ENCODE measurements at places on chromosomes 12 and 14.
A peak's percentile ranks its signal among the peaks of the same experiment; 100 is the strongest.

- DNase-seq: no peak
These were observed 145.0 kb downstream of the PRKCH start for GRCh38 chr14:61466249-61466904.

GRCh38 chr14:99756796-99757195, 36.4 kb upstream of the EML1 start:
- no peak for DNase-seq

GRCh38 chr14:61401461-61401860, 80.1 kb downstream of the PRKCH start:
- no peak for DNase-seq

DNA sequence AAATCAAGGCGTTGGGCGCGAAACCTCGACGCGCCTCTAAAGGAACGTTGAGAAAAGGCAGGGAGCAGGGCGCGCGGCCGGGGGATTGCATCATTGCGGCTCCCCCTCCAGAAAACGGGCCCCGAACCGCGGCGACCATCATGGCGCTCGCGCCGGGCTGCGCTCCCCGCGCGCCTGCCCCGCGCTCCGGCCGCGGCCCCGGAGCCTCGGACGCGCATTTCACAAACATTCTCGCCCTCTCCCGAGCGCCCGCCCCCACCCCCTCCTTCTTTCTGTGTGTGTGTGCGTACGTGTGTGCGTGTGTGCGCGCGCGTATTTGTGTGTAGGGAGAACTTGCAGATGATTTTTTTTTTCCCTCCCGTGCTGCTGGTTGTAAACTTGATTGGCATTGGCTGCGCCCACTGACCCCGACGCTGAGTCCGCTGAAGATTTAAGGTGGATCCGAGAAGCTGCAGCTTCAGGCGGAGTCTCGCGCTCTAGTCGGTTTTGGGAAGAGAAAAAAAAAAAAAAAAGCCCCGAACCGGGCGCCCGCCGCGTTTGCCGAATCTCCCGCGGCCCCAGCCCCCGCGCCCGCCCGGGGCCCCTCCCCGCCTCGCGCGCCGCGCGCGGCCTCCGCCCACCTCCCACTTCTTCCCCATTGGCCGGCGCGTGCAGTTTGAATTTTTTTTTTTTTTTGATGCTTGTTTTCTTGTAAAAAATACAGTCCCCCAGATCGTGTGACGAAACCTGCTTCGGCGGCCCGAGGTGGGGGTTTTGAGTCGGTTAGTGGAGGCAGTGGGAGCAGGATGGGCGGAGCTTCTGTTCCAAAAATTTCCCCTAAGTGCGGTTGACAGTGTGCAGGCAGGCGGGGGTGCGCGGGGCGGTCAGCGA, 8.2 kb downstream of the CDKN1B start:
- DNase-seq: peak; percentile 91

GRCh38 chr14:92652413-92653151, 95.8 kb downstream of the LGMN start:
- DNase-seq: no peak

DNA sequence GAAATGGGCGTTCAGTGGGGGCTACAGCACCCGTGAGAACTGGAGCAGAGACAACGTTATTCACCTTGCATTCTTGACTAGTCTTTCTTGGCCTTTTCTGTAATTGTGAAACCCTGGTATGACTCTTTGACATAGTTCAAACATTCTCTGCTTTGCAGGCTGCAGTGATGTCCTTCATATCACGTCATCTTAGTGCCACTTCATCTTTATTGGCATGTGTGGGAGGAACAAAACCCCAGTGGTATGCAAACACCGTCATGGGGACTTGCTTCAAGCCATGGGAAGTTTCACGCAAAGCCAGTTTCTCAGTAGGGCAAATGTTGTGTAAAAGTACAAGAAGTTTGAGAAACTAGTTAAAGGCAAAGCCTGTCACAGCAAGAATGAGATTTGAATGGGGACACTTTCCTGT, 20.2 kb upstream of the DUSP16 start:
- DNase-seq: no peak

DNA sequence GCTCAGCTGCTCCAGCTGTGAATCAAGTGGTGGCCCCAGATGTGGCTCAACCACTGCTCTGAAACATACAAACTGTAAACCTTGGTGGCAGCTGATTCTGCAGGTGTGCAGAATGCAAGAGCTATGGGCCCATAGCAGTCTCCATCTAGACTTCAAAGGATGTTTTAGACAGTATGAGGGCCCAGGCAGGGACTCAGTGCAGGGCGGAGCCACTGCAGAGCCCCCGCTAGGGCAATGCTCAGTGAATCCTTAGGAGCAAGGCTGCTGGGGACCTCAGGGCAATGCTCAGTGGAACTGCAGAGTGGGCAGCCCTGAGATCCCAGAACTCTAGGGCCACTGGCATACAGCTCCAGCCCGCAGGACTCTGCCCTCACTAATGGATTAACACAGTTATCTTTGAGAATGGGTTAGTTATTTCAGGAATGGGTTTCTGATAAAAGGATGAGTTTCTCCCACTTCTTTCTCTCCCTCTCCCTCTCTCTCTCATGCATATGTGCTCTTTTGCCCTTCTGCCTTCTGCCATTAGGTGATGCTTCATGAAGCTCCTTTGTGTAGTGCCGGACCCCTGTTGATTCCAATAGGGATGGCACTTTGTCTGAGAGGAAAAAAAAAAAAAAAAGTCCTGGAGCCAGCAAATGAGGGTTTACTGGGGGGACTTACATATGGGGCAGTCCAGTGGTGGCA, 48.4 kb upstream of the JDP2 start:
- no peak for DNase-seq

GRCh38 chr12:51951843-51952722, 584 bp downstream of the ACVR1B start:
- DNase-seq: no peak

GRCh38 chr14:56342494-56342942, 224.3 kb downstream of the PELI2 start:
- DNase-seq: no peak

- no peak for DNase-seq
These were observed 599 bp downstream of the PAPLN start for GRCh38 chr14:73237786-73238423.

DNA sequence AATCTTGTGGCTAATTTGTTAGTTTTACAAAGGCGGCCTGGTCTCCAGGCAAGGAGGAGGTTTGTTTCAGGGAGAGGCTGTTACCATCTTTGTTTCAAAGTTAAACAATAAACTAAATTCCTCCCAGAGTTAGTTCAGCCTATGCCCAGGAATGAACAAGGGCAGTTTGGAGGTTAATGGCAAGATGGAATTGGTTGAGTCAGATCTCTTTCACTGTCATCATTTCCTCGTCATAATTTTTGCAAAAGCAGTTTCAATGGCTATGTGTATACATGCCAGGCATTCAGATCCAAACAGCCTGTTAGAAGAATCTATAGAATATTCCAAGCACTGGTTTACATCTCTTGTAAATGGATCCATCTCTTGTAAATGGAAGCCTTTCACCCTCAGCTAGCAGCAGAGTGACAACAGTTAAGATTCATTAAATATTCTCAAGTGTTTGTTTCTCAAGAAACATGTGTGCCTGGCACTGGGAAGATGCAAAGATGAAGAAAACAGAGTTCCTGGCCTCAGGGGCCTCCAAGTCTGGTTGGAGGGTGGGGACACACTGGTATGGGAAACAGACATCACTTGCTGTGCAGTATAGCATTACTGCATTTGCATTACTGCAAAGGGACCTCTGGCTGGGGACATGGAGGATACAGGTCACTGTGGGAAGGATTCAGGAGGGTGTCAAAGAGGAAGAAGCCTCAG, 65.8 kb downstream of the RIN3 start:
- no peak for DNase-seq

- DNase-seq: no peak
These were observed 6.0 kb downstream of the GALNT9 start for GRCh38 chr12:132323171-132324010.

GRCh38 chr12:46446645-46447044, 74.1 kb upstream of the SLC38A2 start:
- DNase-seq: no peak

GRCh38 chr12:60094436-60094835, 498.6 kb downstream of the SLC16A7 start:
- DNase-seq: no peak

DNA sequence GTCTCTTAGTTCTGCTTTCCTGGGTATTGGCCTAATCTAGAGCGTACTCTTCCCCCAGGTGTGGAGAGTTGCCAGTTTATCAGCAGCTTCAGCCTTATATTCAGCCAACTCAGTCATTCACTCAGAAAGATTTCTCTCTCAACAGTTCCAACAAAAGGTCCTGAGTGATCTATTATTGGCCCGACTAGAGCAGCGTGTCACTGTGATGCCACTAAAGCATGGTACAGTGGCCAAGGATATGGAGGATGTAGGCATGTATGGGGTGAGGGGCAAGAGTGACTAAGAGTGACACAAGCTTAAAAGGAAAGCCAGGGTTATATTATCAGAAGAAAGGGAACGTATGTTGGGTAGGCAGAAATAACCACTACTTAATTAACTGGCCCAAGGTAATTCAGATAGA, 4.8 kb downstream of the NOPCHAP1 start:
- no peak for DNase-seq

DNA sequence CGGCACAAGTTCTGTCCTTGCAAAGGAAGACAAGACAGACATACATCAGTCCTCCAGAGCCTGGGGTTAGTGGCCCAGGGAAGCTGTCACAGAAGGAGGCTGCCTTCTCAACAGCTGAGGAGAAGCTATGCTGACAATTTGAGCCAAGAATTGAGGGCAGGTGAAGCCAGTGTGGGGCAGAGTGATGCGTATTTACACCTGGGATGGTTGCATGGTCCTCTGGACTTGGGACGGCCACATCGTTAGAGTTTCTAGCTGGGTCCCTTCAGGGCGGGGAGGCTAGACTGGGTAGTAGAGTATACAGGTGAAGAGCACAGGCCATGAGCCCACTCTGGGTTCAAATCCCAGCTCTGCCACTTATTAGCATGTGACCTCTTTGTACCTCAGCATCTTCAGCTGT, 16.5 kb downstream of the KRT85 start:
- DNase-seq: no peak

DNA sequence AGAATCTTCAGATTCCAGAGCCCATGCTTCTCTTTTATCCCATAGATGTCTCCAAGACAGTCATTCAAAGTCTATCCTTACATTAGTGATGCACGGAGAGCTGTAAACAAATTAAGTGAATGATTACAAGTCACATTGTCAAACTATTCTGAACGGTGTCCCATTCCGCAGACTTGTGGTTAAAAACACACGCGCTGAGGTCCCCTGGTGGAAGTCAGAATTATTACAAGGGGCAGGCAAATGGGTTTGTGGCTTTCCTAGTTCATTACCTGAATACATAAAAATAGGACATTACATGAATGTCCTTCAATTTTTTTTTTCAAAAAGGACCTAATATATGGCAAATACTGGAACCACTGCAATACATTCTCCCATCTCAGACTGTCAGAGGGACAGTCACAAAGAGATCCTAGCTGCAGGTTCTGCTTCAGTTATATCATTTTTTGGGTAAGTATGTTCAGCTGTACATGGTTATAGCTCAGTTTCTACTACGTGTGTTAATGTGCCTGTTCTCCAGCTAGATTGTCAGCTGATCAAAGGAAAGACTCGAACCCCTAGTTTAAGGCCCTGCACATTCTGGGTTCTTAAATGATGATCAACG, 53.1 kb upstream of the STON2 start:
- no peak for DNase-seq

DNA sequence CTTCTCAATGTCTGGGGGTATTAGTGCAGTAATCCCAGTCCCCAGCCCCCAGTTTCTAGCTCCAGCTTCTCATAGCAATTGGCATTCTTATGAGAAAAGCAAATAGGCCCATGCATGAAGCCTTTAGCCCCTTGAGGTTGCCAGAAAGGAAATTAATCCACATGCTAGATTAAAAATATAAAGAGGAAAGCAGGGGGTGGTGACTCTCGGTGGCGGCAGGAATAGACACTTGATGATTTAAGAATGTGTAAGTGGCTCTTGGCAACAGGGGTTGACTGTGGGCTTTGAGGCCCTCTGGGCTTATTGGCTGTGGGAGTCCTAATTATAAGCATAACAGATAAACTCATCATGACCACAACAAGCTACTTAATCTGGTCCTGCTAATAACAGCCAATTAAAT, 1367.3 kb upstream of the FLRT2 start:
- DNase-seq: no peak

GRCh38 chr12:19191563-19191962, 62.0 kb downstream of the PLEKHA5 start:
- DNase-seq: no peak

DNA sequence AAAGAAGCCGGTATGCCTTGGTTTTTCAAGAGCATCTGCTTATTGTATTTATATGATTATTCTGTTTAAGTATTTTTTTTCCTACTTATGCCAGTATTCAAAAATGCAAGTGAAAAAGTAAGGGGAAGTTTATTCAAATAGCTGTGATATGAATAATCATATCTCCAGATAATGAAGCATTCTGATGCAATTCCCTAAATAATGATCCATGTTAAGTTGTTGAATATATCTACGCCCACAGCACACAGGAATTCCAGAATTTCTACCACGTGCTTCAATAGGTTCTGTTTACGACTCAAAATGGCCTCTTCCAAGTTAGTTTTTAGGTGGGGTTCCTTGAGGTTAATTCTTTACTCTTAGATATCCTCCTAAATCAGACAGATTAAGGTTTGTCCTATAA, 208.3 kb downstream of the NAV3 start:
- DNase-seq: no peak

DNA sequence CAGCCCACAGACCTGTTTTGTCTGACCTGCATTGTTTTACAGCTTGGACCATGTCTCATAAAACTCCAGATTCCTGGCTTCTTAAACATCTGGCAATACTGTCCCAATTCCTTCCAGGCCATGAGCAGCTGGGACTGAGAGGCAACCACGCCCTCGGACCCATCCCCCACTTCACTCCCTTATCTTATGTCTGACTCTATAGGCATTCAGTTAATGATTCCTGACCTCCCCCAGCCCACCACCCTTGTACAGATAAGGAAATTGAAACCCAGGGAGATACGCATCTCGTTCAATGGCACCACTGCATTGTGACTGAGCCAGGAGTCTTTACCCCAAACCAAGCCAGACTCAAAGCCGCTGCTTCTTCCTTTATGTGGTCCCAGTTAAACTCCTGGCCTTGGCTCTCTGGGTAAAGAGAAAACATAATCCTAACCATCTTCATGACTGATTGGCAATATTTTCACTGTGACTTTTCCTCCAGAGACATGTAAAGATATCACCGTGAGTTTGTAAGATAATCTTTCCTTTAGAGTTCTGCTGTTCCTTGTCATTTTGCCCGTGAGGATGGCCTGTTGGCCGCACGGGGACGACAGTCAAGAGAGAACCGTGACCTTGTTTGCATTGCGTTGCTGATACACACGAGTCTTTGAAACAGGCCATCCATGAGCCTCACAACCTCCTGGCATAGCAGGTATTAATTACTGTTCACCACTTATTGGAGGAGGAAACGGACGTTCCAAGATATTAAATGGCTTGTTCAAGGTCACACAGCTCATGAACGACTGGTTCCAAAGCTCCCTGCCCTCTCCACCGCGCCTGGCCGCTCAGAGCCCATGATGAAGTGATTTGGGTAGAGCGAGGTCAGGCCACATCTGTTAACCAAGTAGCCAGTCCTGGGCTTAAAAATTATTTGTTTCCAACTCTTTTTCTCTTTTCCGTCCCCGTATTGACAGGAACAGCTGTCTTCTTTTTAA, 39.4 kb downstream of the MAP1LC3B2 start:
- DNase-seq: no peak

- DNase-seq: no peak
These were observed 174.9 kb upstream of the RPH3A start for GRCh38 chr12:112616469-112617152.

GRCh38 chr12:54933376-54933775, 51.2 kb downstream of the TESPA1 start:
- DNase-seq: no peak

GRCh38 chr14:70735043-70735442, 74.3 kb downstream of the MAP3K9 start:
- DNase-seq: no peak

All from stimulated activated CD4-positive, alpha-beta T cell treated with anti-CD3 and anti-CD28 coated beads, Interleukin-4, amount 100 ng/mL, for 48 hours (primary cell).